Right lung (tissue), 10 donors: ENCODE measurements at places on chromosomes 12 and 14. TPM values are rescaled to one million over a fixed set of nuclear protein-coding genes. Genes with fewer than 3 reads are reported as not detected.

DNA sequence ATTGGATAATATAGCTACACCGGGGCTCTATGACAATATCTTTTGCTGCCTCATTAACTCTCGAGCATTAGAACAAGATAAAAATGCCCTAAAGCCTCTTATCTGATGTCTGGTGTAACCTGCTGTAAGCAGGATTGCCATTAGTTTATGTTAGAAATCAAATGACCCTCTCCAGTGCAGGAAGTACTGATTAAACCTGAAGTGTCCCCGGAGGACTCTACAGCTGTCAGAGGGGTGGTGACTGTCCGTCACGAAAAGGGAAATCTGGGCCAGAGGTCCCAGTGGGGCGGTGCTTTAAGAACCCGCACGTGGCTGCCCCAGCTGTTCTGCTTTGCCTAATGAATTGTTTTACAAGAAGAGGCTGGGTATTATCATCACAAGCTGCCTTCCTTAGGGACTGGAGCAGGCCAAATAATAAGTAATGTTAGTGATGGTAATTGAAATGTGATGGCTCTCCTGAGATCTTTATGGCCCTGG is 55.7 kb downstream of the LIN52 start:
- peak; percentile 10 for DNase-seq

DNA sequence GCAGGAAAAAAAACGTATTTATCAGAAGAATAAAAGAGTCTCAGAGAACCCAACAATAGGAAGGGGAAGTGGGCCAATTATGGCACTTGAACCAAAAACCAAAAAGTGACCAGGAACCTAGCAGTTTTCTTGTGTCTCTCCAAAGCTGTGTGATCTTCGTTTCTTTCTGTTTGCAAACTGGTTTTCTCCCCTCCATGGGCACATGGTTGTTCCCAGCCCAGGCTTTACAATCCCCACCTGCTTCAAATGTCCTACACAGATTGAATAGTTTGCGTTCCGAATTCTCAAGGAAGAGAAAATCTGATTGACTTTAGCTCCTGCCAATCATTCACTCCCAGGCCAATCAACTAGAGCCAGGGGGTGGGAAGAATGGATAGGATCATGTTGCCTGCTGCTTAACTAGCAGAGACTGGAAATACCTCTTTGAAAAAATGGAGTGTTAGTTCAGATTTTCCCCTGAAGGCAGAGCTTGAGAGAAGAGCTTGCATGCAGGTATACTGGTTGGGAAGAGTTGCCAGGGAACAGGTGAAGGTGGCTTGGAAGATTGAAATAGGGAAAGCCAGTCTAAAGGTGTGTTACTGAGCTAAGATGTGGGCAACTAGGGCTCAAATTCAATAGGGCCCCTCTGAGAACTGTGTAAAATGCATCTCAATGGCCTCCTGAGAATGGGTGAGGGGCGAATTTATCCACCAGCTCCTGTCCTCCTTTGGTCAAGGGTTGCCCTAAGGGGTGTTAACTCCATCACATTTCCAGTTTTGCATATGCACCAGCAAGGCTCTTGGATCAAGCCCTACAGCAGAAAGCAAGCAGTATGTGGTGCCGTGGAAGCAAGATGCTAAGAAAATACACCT is 106.4 kb upstream of the SRRM4 start:
- no peak for DNase-seq

GRCh38 chr14:88983755-88984154 is 159.3 kb downstream of the TTC8 start:
- DNase-seq, result no peak

GRCh38 chr12:126935435-126935834 is 1331.5 kb upstream of the TMEM132C start:
- DNase-seq, result no peak

DNA sequence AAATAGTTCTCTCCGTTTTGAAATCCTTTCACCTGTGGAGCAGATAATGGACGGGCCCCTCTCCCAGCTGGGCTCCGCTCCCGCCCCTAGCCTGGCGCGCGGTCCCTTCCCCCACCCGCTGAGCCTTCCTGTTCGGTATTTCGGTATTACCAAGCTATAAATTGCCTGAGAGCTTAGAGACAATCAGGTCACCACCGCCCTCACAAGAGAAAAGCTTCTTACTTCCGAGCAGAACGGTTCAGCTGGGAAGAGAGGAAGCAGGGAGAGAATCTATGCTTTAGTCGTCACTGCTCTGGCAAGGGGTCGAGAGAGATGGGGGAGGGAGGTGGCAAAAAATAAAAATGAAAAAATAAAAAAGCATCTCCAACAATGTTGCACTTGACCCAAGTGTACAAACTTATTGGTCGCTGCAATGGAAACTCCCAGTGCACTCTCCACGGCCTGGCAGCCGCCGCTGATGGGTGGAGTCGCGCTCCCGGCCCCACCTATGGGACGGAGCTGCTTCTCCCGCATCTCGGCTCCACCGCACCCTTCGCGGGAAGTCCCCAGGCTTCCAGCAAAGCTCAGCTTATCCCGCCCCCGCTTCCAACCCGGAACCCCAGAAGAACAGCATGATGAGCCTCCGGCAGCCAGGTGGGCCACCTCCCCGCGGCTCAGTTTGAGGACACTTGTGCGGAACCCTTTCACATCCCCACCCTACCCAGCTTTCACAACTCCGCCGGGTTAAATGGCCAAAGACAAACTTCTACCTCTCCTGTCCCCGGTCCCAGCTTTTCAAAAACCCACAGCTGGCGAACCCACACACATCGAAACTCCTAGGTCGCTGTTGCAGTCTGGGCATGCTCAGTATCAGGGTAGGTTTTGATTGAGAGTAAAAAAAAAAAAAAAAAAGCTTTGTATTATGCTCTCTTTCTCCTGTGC is 832 bp upstream of the SYT1 start:
- DNase-seq, result peak; percentile 19

- DNase-seq, result no peak
Measured at GRCh38 chr14:106787626-106788025, 1261.2 kb downstream of the TMEM121 start.

- DNase-seq, result no peak
Measured at GRCh38 chr14:98501836-98502235, 770.2 kb downstream of the BCL11B start.

DNA sequence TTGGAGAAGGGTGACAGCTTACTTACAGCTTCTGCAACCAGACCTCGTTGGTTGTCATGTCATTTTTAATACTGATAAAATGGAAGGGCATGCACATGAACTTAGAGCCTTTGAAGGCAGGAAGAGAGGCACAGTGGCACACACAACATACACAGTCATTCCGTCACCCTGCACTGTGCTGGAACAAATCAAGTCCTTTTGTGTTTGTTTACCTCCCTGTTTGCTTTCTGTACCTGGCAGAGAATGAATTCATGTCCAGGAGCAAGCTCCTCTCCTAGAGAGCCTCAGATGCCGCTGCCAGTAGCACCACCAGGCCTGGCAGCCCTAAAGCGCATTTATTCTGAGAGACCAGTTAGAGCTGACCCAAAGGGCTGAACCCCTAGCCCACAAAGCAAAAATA is 460.3 kb downstream of the EGLN3 start:
- no peak for DNase-seq

The MAP3K9 gene
- 4.7 TPM for polyA plus RNA-seq

The MANSC4 gene
- 0.13 TPM for polyA plus RNA-seq
